ENCODE measurements at places on chromosomes 13 and 19. TPM values are rescaled to one million over a fixed set of nuclear protein-coding genes. Genes with fewer than 3 reads are reported as not detected.

The CERS4 gene
- total RNA-seq: 1.8 TPM

The MYBPC2 gene
- total RNA-seq: not detected

The PGLYRP2 gene
- total RNA-seq: not detected

The NCR1 gene
- not detected for total RNA-seq

The GPR12 gene
- total RNA-seq: not detected

The GPR4 gene
- total RNA-seq: 4.2 TPM

The ANKRD24 gene
- total RNA-seq: 0.38 TPM

The ARL11 gene
- total RNA-seq: 0.09 TPM

The ZNF878 gene
- 0.19 TPM for total RNA-seq

The CRB3 gene
- not detected for total RNA-seq

The SYT5 gene
- total RNA-seq: not detected

The ALOX5AP gene
- 0.09 TPM for total RNA-seq

The ZNF30 gene
- 4.2 TPM for total RNA-seq

The NRTN gene
- not detected for total RNA-seq

The SNRPD2 gene
- 865 TPM for total RNA-seq

The CEACAM8 gene
- not detected for total RNA-seq

The ZNF714 gene
- 4.2 TPM for total RNA-seq

The C19orf38 gene
- total RNA-seq: 0.28 TPM

The B3GNT3 gene
- total RNA-seq: not detected

The SYNE4 gene
- total RNA-seq: not detected

The ZNF358 gene
- total RNA-seq: 10.2 TPM

The CYP2F1 gene
- total RNA-seq: not detected

The NANOS2 gene
- total RNA-seq: not detected

The PSG2 gene
- total RNA-seq: not detected

The LRRC4B gene
- 0.09 TPM for total RNA-seq

The SELENOV gene
- not detected for total RNA-seq

The ZNF100 gene
- total RNA-seq: 2.8 TPM

The CCDC169 gene
- 3.9 TPM for total RNA-seq

Measured in endothelial cell of coronary artery (primary cell).